Jurkat, Clone E6-1 (cell line): ENCODE measurements at places on chromosomes 4 and X.

DNA sequence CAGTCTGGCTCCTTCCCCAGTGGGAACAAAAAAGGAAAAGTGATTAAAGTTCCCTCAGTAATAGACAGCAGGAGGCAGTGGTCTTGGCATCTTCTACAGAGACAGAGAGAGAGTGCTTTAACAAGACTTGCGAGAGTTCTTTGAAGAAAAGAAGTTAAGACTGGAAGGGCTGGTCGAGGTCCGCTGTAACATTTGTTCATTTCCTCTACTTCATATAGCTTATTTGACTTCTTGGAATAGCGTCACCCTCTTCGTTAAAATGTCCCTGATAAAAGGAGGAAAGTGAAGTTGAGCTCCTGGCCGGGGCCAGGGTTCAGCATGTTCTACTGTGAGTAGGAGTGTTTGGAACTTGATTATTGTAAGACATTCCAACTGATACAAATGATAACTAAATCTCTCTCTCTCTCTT lies 179.8 kb downstream of the SLIT2 start:
- DNase-seq, result no peak

GRCh38 chr4:162804351-162804924 lies 362.3 kb downstream of the NAF1 start:
- no peak for DNase-seq

GRCh38 chr4:34633241-34633640 lies 1611.1 kb downstream of the ARAP2 start:
- DNase-seq, result no peak

DNA sequence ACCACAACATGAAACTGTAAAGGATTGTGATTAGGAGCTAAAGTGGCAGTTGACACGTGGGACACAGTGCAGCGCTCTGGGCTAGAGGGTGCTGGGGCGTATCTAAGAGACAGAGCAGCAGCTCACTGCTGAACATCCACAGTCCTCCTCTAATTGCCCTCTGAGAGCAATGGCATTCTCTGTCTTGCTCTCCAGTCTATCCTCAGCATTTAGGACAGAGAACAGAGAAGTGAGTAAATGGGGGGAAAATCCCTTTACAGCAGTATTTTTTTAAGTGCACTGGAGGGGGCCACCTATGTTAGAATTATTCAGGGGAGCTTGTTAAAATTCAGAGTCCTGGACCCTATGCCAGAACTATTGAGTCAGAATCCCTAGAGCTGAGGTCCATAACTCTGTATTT lies 4.2 kb upstream of the TMEM154 start:
- DNase-seq, result no peak

DNA sequence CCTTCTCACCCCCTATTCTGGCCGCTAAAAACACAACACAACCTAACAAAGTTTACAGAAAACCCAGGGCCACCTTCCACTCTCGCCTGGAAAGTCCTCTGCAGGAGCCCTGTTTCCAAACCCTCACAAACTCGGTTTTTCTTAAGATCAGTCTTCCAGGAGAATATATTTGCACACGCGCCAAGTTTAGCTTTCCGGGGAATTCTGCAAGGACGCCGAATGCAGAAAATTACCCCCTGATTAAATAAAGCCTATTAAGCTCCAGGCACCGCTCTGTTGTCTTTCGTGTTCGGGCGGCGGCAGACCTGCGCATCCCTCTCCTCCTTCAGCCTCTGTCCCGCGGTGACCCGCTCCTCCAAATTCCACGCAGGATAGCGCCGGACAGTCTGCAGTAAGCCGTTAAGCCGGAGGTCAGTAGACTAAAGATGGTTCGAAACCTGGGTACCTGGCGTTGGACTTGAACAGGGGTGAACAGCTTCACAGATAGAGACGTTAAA lies 5.0 kb downstream of the MSX1 start:
- no peak for DNase-seq

DNA sequence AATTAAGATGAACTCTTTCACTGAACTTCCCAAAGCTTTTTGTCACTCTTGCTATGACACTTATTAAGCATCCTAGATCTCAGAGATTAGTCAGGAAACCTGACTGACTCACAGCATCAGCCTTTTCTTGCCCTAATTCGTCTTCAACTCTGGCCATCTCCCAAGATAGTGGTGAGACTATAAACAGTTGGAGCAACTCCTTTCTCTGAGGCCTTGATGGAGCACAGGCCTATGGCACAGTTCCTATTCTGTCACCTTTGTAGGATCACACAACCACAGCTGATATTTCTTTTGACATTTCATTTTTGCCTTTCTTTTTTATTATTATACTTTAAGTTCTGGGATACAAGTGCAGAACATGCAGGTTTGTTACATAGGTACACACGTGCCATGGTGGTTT lies 217.6 kb downstream of the PRR32 start:
- DNase-seq, result no peak

DNA sequence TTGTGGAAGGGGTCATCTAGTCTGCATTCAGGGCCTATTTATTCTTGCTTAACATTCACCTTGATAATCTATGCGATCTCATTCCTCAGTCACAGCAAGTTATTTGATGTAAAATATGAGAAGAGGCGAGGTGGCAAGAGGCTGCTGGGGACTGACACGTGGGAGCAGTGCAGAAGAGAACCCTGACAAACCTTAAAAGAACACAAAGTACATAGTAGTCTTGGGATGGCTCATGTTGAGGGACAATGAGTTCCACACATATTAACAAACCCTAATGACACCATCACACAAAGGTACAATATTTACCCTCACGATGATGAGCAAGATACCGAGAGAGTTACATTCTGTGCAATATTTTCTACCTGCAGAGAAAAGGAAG lies 57.5 kb downstream of the MAML3 start:
- no peak for DNase-seq
